ENCODE measurements at places on chromosomes 12 and 14.

DNA sequence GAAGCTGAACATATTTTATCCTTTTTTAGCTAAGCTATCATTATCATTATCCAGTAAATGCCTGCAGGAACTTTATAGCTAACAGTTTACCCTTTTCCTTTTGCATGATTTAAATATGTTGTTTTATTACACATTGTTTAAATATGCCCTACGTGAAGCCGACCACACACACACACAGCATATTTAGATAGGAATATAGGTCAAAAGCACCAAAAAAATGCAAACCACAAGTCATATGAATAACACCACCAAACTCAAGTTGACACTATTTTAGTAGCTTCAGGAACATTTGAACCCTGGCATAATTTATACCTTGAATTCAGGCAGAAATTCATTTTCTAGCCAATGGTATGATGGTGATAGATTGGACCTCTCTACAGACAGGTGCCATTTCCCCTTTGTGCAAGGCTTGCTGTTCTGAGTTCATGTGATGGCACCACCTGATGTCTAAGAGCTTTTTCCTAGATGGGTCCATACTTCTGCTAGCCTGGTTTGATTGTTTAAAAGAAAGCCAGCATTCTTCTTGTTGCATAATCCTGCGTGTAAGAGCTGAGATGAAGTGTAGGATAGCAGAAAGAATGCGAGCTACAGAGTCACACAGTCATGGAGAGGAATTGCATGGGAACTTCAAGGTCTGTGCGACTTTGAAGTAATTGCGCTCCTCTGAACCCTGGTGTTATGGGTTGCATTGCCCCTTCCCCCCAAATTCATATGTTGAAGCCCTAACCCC, 454.8 kb upstream of the SOX5 start:
- DNase-seq = no peak

- no peak for DNase-seq
These were observed 469.8 kb upstream of the FLRT2 start for GRCh38 chr14:85060121-85060520.

- no peak for DNase-seq
These were observed 41.2 kb upstream of the TMED10 start for GRCh38 chr14:75217508-75218206.

DNA sequence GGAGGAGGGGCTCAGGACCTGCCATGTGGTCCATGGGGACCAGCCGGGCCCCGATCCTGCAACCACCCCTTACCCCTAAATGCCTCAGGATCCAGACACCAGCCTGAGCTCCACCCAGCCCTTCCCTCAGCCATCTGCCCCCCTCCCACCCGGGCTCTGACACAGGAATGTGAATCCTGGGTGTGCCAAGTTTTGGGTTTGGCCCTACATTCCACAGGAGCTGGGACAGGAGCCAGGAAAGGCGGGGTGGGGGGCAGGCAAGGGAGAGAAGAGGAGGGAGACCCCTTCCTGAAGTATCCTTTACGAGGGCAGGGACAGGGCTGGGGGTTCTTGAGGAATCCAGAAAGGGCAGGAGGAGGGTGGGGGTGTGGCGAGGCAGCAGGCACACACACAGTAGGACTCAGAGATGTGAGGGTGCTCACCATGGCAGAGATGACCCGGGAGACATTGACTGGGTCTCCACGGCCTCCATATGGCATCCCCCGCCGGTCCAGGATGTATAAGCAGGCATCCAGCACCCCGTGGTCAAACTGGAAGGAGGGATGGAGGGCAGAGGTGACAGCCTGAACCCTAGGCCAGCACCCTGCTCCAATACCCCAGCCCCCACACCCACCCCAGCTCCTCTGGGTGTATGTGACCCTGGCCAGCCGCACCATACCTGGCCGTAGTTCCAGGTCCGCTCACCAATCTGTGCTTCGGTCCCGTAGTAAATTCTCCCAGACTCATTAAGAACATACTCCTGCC, 3.5 kb downstream of the TGM1 start:
- DNase-seq = no peak

DNA sequence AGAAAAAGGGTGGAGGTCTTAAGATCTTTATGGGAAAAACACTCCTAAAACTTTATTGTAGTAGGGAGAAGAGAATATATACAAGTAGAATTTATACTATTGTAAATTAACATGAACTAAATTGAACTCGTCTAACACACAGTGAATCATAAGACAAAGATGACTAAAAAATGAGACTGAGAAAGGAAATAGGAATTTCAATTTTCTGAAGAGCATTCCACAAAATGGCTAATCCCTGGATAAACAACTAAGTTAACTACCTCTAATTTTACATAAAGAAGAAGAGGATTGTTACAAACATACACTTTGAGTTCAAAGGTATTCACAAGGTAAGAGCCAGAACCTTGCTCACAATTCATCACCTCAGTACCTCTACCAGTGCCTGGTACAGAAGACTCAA, 2.0 kb downstream of the MAP4K5 start:
- DNase-seq = no peak

DNA sequence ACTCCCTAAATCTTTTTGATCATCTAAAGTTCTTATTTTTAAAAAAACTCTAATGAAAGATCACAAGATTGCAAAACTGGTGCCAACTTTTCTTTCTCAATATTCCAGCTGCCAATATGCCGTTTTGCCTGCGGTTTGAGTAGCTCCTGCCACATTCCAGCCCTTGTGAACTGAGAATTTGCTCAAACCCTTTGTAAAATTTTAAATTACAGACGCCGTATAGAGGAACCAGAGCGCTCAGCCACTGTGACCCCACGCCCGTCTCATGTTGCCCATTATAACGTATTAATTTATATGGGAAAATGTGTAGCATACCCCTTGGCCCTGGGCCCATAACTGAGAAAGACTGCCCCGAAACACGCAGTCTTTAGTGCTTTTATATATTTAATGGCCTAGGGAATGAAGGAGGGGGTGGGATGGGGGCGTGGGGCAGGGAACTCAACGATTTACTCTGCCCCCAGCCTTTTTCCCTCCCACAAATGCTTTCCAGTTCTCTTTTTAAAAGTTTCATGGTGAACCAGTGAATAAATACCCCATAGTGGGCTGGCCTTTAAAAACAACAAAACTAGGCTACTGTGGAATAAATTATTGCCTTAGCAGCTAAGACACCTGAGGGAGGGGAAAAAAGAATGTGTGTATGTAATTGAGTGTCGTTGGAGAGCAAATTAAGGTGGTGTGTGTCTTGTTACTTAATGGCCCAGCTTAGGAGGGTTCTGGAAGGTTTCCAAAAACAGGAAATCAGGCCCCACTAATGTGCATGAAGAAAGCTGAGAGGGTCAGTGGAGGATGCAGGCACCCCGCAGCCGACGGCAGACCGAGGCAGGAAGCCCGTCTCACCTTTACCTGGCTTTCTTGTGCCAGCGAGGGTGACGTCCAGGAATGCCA, 45.7 kb upstream of the RFLNA start:
- peak; percentile 29 for DNase-seq

DNA sequence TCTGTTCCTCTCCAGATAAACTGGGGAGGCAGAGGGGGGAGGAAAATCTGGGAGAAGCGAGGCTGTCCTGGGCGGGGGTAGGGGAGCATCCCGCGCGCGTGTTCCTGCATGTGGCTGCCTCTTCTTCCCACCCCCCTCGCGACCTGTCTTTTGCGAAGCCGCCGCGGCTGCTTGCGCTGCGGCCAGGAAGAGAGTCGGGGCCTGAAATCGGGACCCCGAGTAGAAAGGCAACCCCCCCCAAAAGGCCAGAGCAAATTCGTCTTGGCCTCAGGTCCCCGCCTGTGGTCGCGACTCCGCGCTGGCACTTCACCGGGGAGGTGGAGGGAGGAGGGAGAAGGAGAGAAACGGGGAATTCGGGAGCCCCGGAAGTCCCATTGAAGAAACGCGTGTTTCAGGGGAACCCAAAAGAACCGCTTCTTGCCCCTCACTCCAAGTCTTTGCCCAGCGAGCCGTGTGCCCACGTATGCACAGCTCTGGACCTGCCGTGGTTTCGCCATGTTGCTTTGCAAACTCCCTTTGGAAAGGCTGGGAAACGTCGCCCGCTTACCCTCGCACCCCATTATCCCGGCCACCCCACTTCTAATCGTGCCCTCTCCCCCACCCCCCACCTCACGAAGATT, 944 bp downstream of the CCND2 start:
- DNase-seq = no peak

- no peak for DNase-seq
These were observed 456.8 kb downstream of the MED13L start for GRCh38 chr12:115820656-115821055.

GRCh38 chr14:54669721-54670561, 103.0 kb downstream of the SAMD4A start:
- DNase-seq = no peak

DNA sequence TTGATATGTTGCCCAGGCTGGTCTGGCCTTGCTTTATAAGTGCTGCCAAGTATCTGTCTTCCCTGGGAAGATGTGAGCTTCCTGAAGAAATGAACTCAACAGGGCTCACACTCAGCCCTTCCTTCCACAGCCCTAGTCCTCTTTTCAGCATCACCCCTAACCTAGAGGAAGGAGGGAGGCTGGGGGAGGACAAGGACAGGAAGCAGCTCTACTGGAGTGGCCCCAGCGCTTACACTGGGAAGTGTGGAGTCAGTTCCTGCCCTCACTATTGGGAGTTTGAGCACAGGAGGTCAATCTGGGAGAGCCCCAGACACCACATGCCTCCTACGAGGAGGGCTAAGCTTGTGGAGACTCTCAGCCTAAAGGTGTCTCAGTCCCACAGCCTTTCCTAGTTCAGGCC, 16.8 kb downstream of the GALNT6 start:
- no peak for DNase-seq

- no peak for DNase-seq
These were observed 30.3 kb downstream of the CCDC88C start for GRCh38 chr14:91387169-91387835.

DNA sequence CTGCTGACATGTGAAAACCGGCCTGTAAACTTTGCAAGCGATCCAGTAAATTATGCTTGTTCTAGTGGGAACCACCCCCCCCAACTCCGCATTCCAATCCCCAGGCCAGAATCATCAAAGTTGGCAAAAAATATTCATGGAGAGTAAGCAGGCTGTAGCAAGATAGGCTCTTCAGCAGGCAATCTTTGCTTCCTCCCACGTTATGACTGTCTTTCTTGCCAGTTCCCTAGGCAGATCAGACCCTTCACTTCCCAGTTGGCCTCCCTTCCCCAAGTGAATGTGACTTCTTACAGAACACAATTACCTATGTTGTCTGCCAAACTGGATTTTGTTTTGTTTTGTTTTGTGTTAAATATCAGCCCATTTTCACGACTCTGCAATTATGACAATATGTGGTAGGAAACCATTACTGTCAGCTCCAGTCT, 1.2 kb upstream of the PTGER2 start:
- DNase-seq = no peak

DNA sequence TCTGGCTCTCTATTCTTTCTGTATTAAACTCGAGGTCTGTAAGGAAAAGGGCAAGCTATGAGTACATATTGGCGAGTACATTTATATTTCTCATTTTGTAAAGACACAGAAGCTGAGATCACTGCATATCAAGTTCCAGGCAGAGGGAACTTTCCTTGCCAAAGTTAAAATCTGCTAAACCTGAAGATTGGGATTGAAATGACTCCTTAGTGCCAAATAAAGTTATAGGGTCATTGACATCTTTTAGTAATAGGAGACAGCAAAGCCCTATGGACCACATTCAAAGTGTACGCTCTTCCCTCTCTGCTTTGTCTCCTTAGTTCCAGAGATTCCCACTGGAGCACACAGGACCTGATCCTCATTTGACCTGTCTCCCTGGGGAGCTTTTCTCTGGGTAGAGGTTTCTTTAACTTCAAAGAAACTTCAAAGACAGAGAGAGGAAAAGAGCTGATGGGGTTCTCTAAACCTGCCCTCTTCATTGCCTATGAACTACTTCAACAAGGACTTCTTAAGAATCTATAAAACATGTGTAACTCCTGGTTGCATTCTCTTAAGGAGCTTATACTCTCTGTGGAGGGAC, 42.6 kb upstream of the PTPRR start:
- no peak for DNase-seq

- DNase-seq = no peak
These were observed 38.4 kb upstream of the FGD4 start for GRCh38 chr12:32360956-32361355.

DNA sequence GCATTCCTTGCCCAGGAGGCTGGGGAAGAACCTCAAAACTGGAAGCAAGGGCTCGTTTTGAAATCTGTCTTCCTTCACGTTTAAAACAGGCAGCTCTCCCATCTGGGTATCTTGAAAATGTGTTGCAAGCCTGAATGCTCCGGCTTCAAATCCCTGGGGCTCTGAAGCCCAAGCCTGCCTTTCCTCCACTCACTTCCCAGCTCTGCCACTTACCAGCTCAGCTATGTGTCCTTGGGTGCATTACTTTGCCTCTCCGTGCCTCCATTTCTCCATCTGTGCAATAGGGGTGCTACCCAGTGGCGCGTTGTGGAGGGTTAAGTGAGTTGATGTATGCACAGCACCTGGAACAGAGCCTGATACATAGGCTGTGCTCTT, 97.6 kb downstream of the GCH1 start:
- DNase-seq = no peak

GRCh38 chr12:95002754-95003153, 743 bp downstream of the NDUFA12 start:
- DNase-seq = no peak

DNA sequence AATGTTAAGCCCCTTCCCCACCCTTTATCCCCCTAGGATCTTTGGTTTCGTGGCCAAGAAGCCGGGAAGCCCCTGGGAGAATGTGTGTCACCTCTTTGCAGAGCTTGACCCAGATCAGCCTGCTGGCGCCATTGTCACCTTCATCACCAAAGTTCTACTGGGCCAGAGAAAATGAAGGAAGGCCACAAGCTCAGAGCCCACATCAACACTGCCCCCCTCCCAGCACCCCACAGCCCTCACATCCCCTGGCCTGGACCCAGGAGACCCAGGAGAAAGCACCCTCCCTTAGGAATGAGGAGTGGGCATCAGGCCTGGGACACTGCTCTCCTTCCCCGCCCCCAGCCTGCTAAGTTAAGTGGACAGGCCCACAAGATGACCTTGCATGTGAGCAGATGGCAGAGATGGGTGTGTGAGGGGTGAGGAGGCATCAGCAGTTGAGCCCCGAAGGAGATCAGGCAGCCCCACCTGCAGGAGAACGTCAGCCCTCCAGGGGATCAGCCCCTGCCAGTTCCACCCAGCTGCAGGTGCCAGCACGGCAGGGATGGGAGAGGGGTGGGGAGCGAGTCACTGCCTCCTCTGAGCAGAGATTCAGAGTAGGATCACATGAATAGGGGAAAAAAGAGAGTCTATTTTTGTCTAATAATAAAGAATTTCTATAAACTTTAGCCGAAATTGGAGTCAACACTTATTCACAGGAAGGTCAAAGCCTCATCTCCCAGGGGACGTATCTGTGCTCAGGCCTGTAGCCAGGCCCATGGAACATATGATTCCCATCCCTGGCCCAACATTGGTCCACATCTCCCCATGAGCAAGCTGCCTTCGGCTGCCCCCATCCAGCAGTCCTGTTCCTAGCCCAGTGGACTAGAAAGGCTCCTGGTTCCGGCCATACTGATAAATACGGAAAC, 14.1 kb downstream of the TNS2 start:
- peak; percentile 53 for DNase-seq
